GM23248 (cell line): ENCODE measurements at places on chromosomes 11 and 22.
A peak's percentile ranks its signal among the peaks of the same experiment; 100 is the strongest.

GRCh38 chr22:46737976-46738646, at the start of gene CERK:
CERK (minus strand) TSS chr22:46738252; CDS start chr22:46738148, 104 bp downstream.
- peak; percentile 72 for DNase-seq

DNA sequence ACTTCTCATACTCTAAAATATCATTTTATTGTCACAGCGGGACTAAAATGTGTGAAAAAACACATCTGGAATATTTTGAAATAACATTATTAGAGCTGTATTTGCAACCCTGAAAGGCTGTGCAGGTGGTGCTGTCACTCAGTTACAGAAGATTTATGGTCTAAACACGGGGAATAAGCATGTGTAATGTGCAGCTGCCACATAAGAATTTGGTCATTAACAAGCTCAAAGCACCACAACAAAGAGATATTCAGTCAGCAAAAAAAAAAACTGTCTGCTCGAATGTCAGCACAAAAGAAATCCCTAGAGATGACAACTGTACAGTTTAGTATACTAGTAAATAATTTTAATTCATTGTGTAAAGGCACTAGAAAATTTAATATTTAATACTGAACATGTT, 31.3 kb downstream of the TMEM123 start:
- DNase-seq = no peak

- DNase-seq = no peak
These were observed 437.8 kb upstream of the CADM1 start for GRCh38 chr11:115942011-115942410.

DNA sequence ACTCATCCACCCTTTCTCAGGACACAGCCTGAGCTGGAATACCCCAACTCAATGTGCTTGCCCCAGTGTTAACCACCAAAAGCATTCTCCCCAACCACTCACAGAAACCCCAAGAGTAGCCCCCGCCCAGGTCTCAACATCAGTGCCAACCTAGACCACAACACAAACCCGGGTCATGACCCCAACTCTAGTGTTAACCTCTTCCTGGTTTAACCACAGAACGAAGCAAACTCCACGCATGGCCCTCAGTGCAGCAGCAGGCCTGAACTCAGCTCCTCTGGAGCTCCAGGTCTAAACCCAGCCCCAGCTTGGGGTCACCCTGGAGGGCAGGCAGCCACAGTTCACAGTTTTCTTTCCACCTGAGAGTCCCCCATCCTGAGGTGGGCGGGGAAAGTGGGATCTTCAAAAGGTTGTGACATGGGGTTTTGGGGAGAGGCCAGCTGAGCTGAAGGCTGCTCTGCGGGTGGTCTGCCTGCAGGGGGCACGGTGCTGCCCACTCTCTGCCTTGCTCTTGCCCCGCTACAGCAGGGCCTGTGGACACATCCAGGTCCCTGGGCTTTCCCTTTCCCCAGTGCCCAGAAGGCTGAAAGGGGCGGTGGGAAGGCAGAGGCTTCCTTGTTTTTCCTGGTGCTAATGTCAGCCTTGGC, 37.9 kb downstream of the NECTIN1 start:
- DNase-seq = no peak

GRCh38 chr11:12602421-12602820, 71.8 kb upstream of the TEAD1 start:
- DNase-seq = peak; percentile 37

GRCh38 chr11:131928992-131929391, 558.6 kb downstream of the NTM start:
- DNase-seq = no peak

- DNase-seq = peak; percentile 75
These were observed 84.1 kb downstream of the C11orf91 start for GRCh38 chr11:33616552-33616951.

- DNase-seq = no peak
These were observed 77.5 kb downstream of the PPP6R3 start for GRCh38 chr11:68538025-68538424.

DNA sequence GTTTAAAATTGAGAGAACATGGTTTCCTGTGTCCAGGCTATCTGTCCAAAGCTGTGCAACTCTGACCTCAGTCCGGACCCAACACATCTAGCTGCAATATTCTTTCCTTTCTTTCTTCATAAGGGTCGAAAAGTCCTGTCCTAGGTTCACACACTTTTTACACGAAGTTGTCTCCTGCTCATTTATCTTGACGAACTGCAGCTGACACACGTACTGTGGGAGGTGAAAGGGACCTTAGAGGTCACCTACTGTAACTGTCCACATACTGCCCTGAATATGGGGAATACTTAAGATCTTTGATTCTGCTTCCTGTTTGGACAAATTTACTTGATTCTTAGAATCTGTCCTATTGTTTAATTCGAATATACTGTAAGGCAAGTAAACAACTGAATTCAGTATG, 105.9 kb downstream of the CCDC83 start:
- no peak for DNase-seq

GRCh38 chr22:46033256-46034200, 56.6 kb upstream of the WNT7B start:
- DNase-seq = peak; percentile 64

- DNase-seq = no peak
These were observed 78.3 kb downstream of the MICAL2 start for GRCh38 chr11:12188548-12189317.

DNA sequence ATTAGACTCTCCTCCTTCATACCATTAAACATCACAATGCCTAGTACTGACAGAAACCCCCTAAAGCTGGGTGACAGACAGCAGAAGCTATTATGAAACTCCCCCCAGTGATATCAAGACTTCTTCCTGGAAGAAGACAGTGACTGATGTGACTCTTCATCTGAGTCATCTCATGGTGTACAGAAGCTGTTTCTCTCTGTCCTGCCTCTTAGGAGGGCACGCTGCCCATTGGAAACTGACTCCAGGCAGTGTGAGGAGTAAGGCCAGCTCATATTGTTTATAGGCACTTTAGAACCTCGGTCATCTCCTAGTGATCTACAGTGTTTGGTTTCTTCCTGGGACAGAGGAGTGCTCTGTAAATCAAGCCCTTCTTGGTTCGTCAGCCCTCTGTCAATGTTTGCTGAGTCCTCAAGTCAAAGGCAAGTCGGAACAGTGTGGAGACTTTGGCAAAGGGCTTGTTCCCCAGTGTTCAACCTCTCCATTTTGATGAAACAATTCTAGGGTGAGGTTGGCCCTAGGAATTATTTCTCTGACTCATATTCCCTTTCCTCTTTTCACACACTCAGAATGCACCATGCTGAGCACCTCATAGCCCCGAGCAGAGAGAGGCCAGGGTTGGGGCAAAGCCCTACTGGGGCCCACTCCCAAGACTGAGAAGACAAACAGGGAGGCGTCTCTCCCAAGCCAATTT, 172.5 kb upstream of the TMEM45B start:
- peak; percentile 86 for DNase-seq

DNA sequence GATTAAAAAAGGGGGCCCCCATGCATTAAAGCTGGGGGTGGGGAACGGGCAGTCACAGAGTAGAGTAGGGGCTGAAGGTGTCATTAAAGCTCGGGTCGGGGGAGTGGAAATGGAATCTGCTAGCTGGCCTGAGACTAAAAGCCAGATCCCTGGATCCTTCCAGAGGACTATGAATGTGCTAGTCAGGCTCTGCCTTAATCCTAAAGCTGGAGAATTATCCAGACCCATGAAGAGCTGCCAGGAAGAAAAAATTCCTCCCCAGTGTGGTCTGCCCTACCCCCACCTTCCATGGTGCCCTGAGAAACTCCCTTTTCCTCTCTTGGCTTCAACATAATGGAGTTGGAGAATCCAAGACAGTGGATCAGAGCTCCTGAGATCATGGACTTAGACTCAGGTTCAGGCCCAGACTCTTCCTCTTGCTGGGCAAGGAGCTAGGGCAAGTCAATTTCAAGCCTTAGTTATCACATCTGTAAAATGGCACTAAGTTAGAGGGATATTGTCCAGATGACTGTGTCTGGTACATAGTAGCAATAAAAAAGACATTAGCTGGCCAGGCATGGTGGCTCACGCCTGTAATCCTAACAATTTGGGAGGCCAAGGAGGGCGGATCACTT, 24.0 kb upstream of the SMTN start:
- no peak for DNase-seq

DNA sequence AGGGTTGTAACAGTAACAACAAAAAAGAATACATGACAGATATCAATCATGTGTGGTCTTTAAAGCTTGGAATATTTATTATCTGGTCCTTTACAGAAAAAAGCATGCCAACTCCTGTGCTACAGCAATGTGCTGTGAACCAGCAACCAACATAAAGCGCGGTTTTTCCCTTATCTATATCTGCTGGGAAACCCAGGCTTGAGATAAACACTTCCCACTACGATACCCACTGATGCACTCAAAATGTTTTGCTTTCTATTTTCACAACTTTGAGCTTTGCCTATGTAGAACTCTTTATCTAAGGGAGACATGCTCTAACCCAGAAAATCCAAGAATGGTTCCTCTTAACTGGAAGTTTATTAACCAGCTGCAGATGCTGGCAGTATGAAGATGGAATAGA, 19.0 kb downstream of the ZBED5 start:
- no peak for DNase-seq

DNA sequence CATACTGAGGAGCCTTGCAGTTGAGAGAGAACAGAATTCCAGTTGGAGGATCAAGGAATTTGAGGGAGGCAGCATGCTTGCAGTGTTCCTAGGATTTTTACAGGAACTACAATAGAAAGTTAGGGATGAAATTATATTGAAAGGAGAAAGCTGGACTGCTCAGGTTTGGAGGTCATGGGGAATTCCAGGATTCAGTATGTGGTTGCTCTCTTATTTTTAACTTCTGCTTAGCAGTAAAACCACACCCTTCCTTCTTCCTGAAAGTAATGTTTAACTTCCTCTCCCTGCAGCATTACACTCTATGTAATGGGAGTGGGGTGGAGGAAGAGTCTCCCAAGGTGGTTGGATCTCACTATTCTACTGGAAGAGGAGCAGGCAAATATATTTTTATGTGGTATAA, 31.3 kb downstream of the CTNND1 start:
- no peak for DNase-seq

DNA sequence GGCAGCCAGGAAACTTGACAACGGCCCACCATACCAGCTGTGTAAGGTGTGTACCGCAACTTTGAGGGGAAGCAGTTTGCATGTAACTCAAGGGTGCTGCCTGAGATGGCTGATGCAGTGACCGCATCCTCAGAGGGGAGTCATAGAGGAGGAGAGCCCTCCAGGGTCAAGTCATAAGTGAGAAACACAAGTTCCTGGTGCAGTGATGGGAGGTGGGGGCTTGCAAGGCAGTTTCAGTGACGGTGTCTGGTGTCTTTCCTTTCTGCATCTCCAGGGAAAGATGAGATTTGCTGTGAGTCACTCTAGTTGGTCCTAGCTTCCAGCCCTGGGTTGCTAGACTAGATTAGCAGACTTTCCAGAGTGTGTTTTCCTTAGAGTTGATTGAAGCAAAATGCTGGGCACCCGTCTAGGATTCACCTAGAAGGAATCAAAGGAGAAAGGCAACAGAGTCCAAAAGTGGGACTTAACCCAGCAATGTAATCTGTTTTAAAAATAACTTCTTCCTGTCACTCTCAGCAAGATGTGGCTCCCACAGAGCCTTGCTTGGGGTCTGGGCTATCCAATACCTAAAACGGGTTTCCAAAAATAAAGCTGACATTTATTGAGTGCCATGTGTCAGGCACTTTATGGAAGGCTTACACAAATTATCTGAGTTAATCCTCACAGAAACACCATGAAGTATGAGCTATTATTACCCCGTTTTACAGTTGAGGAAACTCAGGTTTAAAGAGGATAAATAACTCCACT, 265.4 kb upstream of the PLET1 start:
- peak; percentile 44 for DNase-seq

GRCh38 chr11:60118338-60118737, 29.9 kb downstream of the MS4A2 start:
- DNase-seq = no peak

- no peak for DNase-seq
These were observed 18.1 kb upstream of the GNB1L start for GRCh38 chr22:19872779-19873137.

DNA sequence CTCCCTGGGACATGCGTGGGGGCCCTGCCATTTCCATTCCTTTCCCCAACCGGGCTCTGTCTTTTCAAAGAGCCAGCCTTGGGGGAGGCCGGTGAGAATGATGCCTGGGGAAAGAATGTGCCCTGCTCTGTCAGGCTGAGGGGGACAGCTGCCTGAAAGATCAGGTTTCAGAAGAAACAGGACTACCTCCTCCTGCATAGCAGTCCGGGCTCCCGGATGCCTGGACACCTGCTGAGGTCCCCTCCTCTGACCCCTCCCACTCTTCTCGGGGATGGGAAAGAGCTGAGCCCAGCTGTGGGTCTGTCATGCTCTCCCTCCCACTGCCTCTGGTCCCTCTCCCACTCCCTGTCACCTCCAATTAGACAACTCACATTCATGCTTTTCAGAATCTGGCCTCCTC, 41.8 kb upstream of the CDON start:
- DNase-seq = no peak

DNA sequence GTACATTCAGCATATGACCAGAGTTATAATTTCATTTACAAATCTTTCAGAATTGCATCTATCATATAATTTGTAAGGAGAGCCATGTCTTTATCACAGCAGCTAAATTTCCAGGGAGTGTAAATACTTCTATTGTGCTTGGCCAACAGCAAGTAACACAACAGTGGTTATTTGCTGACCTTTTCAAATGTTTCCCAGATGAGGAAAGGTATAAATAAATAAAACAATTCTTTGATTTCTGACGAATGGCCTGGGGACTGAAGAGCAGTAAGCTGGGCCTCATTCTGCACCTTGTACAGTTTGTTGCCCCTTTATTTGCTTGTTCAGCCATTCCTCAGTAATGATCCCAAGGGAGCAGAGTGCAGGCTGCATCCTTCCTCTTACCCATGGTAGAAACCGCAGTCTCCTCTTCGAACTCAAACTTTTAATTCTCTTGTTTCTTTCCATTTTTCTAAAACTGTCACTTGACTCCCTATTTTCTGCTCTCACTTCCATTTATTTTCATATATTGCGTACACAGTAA, 132.8 kb downstream of the DDX10 start:
- no peak for DNase-seq

- DNase-seq = peak; percentile 78
These were observed 16.9 kb upstream of the RAC2 start for GRCh38 chr22:37260901-37261336.

DNA sequence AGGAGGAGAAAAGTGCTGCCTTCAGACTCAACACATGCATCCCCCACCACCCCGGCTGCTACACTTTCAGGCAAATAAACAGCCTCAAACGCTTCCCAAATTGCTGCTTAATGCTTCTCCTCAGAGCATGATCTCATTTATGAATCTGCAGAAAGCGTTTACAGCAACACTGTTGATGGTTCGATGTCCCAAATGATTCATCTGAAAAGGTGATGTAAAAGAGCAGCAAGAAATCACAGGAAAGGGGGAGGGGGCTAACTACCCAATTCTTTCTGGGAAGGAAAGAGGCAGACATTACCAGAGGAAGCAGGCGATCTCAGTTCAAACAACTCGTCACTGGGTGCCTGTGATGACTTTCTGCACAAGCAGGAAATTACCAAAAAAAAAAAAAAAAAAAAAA, 119.6 kb downstream of the TENM4 start:
- peak; percentile 5 for DNase-seq

DNA sequence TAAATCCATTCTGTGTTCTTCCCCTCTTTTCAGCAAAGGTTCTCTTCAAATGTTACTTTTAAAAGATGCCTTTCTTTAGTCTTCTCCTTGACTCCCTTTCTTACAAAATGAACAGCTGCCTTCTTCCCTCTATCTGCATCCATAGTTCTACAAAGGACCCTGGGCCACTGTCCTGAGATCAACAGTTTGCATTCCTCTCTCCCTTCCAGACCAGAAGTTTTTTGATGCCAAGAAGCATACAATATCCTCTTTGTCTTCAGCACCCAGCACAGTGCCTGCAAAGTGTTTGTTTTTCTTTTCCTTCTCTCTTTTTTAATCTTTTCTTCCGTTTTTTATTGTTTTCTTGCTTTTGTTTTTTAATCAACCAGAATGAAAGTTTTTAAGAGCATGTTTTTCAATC, 183.5 kb upstream of the SNX19 start:
- peak; percentile 12 for DNase-seq

- peak; percentile 9 for DNase-seq
These were observed 103.7 kb downstream of the GAB2 start for GRCh38 chr11:78313898-78314297.
